ENCODE measurements at places on chromosomes 6 and 20.

GRCh38 chr6:150453357-150453756 lies 84.5 kb downstream of the IYD start:
- no peak for DNase-seq

DNA sequence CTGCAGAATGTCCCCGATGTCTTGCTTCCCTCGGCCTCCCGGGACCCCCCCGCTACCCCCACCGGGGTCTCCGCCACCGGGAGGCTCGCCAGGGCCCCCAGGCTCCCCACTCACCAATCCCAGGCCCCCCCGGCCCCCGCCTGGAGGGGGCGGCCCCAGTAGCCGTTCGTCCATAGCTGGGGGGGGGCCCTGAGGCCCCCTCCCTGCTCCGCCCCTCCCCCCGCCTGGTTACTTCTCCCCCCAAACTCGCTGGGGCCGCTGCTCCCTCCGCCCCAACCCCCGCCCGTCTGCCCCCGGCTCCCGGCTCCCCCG lies 304 bp downstream of the PBX2 start:
- DNase-seq: no peak

DNA sequence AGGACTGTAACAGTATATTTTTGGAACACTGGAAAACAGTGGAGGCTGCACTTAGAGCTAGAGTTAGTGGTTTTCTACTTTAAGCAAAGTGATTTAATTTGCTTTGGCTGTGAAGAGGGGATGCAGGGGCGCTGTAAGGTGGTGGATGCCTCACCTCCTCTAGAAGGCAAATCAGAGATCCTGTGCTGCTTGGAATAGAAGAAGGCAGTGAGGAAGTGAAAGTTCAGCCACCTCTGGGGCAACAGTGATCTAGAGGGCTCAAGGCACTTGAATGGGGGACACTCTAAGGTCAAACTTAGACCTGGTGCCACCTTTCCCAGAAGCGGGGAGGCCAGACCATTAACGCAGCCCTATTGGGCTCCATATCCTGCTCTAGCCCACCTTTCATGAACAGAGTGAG lies 19.0 kb upstream of the SNRPB2 start:
- DNase-seq: no peak

GRCh38 chr20:50572938-50573777 lies 63.0 kb downstream of the PTPN1 start:
- DNase-seq: no peak

- no peak for DNase-seq
These were observed 475 bp upstream of the TMEM181 start for GRCh38 chr6:158559338-158559894.

DNA sequence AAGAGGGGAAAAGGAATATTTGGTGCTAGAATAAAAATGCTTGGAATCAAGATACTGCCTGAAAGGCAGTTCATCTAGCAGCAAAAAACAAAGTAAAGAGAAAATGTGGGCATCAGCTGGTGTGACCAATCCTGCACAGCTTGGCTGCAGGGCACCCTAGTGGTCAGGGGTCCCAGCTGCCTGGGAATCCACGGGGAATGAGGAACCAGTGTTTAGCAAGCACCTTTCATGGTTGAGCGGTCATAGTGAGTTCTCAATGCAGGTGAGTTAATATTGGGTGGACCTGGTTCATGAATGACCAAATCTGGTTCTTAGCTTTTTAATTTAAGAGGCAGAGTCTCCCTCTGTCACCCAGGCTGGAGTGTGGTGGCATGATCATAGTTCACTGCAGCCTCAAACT lies 53.3 kb downstream of the CAP2 start:
- no peak for DNase-seq

- no peak for DNase-seq
These were observed 194.1 kb downstream of the OGFRL1 start for GRCh38 chr6:71482742-71483141.

- no peak for DNase-seq
These were observed 135.7 kb downstream of the BCAS1 start for GRCh38 chr20:53934421-53935343.

- no peak for DNase-seq
These were observed 180.6 kb downstream of the PTPRK start for GRCh38 chr6:128339635-128340450.

DNA sequence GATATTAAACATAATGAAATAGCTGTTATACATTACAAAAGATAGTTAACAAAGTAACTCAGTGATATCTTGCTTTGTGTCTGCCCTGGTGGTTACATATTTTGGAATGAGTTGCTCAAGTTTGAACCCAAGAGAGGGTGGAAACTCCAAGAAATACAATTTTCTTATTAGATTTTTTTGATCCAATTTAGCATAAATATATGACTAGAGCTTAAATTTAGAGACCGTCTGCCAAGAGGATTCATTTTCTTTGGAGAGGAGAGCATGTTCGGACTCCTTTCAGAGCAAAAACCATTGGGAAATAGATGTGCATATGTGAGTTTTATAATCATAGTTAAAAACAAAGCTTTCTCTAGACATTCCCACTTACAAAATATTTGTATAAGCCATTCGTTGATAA lies 353.4 kb downstream of the EPM2A start:
- no peak for DNase-seq

- DNase-seq: no peak
These were observed 22.2 kb downstream of the RNF24 start for GRCh38 chr20:3993109-3993508.

- DNase-seq: no peak
These were observed 36.8 kb upstream of the MRPS10 start for GRCh38 chr6:42254505-42254904.

DNA sequence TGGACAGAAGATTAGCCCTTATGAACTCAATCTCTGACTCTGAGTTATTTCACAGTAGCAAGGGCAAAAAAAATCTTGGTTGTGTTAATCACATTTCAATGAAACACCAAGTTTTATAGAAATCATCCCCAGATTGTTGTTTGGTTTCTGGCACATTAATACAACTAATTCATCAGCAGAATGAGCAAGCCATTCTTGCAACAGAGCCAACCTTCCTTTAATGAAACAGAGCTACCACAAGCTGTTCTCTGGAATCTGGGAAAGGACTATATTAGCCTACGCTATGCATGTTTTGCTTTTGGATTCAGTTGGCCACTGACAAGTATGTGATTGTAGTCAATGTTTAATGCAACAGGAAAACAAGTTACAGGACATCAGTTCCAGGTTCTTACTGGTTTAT lies 13.8 kb upstream of the POPDC3 start:
- DNase-seq: no peak

DNA sequence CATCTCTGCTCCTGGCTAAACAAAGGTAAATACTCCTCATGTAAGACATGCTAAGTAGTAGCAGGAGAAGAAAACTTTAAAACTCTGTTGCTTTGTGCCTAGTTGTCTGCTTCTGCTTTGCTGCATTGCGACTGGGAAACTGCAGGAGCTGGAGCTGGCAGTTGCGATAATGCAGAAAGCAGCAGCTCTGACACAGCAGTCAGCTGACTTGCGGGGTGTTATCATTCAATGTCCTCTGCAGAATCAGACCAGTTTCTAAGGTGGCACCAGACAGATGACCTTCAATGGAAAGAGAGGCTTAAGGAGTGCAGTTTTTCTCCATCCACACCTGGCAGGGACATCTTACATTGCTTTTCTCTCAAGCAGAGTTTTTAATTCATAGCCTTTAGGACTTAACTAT lies 69.9 kb upstream of the SOX4 start:
- DNase-seq: peak; percentile 40

DNA sequence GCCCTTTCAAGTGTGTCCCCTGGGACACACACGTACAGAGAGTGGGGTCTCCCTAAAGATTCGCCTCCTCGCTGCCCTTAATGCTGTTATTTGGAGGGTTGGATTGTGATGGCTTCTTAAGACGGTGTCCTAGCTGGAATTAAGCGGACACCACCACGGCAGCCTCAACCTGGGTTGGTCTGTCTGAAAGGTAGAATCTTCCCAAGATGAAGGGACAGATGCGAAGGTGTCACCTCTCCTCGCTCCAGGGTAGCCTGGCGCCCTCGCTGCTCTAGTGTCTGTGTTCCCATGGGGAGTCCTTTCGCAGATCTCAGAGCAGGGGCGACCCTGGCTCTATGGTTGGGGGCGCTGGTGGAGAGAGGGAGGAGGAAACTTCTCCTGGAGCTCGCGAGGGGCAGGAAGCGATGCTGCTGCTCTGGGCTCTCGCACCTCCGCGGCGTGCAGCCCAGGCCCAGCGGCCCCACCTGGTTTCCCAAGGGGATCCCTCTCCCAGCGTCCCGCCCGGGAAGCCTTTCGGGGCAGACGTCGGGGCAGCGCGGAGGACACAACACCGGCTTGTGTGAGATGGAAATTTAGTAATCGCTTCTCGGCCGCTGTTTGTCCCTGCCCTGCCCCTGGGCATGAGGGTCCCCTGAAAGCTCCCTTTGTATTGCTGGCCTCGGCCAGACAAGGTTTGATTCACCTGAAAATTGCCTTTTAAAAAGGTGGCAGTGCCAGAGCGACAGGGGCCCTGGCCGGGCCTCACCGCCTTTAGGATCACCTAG lies 1.7 kb downstream of the RSPO3 start:
- DNase-seq: no peak

DNA sequence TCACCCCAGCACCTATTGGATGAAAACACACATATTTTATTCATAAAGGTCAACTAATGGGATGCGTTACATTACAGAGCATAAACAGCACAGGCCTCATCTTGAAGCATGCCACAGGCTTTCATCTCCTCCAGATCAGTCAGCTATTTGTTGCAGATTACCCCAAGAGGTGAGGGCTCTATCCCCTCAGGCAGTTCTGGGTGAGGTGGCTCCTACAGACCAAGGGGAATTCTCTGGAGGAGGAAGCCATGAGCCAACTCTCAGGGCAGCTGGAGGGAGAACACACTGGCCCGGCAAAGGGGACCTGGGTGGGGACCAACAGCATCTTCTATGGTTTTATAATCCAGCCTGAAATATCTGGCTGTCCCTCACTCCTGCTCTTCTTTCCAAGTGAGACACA lies 126.4 kb upstream of the BTBD3 start:
- no peak for DNase-seq

DNA sequence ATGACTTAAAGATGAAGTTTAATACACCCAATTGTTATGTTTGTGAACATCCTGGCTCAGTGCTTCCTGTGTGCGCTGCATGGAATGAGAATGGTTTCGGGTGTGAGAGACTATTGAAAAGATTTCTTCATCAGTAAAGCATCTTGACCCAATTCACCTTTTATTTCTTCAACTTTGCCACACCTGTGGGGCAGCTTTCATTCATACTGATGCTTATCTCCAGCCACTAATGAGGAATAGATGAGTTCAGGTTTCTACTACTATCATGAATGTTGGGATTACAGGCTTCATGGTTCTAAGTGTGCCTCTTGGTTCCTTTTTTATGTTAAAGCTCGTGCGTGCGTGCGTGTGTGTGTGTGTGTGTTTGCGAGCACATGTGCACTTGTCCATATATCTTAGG lies 373.7 kb upstream of the SOX4 start:
- DNase-seq: no peak

DNA sequence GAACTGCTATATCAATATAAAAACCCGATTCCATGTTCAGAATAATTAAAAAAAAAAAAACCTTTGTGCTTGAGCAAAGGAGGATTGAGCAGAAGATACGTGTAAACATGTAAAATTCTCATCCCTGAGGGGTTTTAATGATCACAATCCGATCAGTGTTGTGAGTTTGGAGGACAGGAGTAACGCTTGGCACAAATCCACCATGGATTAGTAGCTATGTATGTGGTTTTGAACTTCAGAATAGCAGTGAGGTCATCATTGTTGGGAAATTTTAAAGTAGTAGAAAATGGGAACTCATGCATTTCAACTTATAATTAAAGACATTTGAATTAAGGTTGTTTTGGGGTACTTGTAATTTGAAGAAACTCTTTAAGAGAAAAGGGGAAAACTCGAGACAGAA lies 203.2 kb downstream of the RPS12 start:
- no peak for DNase-seq

- no peak for DNase-seq
These were observed 44.3 kb downstream of the PHACTR1 start for GRCh38 chr6:12760911-12761310.

DNA sequence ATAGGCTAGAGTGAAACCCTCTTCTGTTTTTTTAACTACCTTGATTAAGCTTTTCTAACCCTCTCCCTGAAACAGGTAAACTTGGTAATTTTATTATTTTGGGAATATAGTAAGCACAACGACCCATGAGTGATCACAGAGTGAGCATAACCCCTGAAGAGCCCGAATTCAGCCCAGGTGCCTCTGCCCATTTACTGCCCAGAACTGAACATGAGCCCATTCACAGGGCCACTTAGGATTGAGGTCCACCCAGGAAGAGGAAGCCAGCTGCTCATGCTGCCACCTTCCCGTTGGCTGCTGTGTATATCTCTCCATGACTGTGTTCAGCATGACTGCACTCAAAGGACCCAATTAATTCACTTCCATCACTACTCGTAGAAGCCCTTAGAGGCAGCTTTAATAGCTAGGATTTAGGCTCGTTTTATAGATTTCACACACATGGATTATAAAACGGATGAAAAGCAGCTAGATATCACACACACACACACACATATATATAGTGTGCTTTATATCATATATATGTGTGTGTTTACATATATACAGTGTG lies 8.3 kb upstream of the PDE10A start:
- no peak for DNase-seq

DNA sequence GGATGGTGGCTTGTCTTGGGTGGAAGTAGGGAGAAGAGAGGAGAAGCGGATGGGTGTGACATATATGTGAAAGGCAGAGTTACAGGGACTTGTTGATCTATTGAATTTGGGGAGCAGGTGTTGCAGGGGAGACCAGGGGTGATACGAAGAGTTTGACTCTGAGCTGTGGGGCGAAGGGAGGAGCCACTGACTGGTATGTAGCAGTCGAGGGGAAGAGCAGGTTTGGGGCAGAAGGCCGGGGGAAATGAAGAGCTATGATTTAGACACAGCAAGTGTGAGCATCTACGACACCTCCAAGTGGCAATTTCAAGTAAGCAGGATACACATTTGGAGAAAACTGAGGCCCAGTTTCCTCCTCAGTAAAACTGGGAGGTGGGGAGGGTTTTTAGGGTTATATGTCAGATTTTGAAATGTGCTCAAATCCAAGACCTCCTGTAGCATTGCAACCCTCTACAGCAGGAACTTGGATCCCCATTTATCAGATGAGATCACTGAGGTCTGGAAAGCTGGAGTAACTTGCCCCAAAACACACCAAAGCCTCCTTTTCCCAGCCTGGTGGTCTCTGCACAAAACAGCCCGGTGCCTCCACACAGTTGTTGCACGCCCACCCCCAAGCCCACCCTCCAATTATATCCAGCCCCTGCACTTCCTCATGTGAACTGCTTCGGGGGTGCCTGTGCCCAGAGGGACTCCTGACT lies 137.8 kb downstream of the PREX1 start:
- DNase-seq: no peak

- DNase-seq: no peak
These were observed 791 bp downstream of the ADGRG6 start for GRCh38 chr6:142302421-142303175.

DNA sequence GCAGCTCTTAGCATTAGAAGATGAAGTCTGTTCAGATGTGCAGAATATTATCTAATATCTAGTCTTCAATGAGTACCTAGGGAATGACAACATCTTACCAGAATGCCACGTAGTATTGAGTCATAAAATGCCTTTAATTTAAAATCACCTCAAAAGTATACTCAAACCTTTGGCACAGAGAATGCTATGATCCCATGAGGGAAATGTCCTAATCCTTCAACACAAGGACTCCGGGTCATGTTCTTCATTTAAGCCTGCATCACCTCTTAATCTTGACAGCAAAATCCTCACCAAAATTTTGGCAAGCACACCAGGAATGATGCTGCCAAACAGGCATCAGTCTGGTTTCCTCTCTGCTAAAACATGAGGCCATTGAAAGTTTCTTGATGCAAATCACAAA lies 23.6 kb upstream of the MARCKS start:
- no peak for DNase-seq

- no peak for DNase-seq
These were observed 131.6 kb downstream of the OGFRL1 start for GRCh38 chr6:71420095-71420692.

- no peak for DNase-seq
These were observed 32.5 kb downstream of the ANKEF1 start for GRCh38 chr20:10067321-10067720.
